ENCODE measurements at places on chromosomes 1 and 21.

GRCh38 chr21:28522014-28522799 lies 470.5 kb downstream of the LTN1 start:
- no peak for DNase-seq

DNA sequence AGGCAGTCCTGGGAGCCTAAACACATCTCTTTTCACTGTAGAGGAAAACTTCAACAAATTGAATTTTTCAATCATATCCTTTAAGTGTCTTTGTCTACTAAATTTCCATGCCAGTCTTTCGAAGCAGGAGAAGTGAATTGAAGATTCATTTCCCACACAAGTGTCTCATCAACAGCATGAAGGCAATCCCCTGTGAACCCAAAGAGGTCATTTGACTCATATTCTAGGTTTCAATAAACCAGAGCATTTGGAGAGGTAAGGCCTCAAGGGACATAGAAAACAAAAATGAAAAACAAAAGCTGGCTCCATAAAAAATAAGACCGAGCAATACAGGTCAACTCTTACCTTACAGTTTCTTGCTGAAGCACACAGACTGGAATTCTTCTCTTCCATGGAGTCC lies 94.1 kb upstream of the ATP1B1 start:
- DNase-seq, result no peak

DNA sequence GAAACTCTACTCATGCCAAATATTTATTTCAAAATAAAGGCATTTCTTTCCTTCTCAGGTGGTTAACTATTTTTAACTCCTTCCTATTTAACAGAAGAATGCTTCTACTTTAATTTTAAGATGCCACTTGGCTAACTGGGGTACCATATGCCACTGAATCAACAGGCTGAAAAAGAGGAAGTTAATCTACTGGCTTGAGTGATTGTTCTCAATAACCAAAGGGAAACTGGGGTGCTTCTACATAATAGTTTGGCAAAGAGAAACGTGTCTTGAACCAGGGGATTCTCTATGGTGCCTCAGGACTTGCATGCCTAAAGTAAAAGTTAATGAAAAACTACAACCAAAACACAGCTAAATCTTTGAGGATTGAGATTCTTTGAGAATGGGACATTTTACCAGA lies 142.6 kb downstream of the DENND1B start:
- DNase-seq, result no peak

- DNase-seq, result no peak
These were observed 538.6 kb upstream of the ADAMTS5 start for GRCh38 chr21:27505516-27505915.

DNA sequence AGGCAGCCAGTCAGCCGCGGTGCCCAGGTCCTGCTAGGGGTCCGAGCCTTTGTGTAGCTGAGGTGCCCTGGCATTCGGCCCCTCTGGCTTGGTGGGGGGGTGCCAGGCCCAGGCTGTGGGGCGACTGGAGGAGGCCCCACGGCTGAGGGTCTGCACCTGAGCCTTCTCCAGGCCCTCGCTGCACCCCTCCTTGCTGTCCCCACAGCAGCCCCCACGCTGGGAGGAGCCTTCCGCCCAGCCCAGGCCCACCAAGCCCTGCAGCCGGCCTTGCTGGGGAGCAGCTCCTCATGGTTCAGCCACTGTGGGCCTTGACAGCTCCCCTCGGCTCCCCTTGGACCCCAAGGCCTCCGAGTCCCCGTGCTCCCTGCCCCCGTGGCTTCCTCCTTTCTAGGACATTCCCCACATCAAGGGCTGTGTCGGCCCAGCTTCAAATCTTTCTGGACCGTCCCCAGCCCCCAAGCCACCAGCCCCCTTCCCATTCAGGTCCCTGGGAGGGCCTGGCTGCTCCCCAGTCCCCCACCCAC lies 67.8 kb downstream of the MORN1 start:
- no peak for DNase-seq

DNA sequence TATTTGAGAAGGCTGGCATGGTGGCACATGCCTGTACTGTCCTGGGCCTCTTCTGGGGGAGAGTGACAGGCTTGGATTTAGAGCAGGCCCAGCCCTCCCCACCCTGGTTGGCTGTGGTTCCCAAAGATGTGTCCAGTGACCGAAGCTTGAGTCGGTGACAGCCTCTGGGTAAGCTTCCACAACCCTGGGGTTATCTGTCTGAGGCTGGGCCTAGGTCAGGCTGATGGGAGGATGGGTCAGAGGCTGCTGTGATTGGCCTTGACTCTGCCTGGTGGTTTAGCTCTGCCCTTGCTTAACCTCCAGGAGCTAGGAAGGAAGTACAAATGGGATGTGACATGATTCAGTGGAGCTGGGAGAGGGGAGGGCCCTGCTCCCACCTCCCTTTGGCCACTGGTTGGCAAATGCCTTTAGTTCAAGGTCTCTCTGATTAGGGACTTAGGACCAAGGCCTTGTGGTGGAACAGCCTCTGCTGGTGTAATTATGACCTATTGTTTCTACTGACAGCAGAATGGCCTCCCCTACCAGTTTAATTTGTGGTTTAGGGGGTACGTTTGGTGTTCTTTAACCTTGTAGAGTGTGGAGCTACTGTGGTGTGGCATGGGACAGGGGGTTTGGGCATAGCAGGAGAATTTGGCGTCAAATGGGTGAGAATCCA lies 16.6 kb downstream of the NUDC start:
- no peak for DNase-seq

DNA sequence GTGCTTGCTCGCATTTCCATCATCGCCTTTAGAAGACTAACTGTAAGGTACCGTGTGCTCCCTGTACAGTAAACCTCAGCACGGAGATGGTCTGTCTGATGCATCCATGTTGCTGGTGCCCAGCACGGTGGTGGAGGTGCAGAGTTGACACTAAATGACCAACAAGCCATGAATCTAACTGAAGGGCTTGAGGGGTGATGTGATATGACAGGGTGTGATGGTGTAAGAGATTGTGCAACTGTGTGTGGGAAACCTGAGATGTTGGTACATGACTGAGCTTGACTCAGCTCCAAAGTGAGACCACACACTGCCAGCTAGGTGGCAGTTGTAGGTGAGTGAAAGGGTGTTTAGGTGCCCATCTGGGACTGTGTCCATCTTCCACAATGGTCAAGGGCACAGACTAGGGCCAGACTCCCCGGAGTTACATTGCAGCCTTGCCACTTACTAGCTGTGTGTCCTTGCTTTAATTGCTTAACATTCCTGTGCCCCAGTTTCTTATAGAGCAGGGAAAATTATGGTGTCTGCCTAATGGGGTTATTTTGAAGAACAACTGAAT lies 21.4 kb downstream of the SLC2A1 start:
- DNase-seq, result peak; percentile 79

DNA sequence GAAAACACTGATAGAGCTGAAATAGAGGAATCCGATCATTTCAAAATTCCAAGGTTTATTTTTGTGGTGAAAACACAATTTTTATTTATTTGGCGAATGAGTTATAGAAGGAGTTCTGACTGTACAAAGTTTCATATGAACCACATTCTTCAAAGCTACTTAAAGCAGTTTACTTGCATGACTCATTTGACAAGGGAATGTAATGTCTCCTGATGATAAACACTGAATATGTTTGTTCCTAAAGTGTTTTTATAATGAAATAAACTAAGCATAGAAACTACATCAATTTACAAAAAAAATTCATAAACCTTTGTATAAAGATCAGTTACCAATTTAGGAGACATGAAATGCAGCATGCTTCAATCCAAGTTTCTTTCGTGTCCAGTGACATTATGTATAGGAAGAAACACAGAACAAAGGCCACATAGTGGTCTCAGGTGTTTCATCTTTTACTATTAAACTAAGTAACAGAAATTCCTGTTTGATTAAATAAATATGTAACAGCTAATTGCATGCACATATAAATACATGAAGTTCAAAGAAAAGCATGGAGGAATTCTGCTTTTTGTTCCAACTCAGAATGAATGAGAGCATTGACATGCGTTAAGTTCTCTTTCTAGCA lies 2.5 kb downstream of the PRKACB start:
- no peak for DNase-seq

GRCh38 chr1:156705918-156706656 lies 704 bp upstream of the CRABP2 start:
- no peak for DNase-seq

DNA sequence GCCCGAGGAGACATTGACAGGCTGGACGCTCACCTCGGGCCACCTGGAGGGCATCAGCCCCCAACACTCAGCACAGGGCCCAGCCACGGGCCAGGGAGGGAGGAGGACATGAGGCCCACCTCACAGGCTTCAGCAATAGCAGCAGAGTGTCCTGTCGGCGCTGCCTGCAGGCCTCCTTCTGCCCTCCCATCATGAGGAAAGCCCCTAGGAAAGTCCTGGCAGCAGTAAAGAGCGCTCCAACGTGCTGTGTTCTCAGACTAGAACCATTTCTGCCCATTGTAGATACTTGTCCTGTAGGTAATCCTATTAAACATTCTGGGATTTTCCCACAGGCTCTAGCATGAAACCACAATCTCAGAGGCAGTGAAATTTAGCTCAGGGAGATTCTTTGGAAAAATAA lies 62.0 kb upstream of the GALNT2 start:
- no peak for DNase-seq

DNA sequence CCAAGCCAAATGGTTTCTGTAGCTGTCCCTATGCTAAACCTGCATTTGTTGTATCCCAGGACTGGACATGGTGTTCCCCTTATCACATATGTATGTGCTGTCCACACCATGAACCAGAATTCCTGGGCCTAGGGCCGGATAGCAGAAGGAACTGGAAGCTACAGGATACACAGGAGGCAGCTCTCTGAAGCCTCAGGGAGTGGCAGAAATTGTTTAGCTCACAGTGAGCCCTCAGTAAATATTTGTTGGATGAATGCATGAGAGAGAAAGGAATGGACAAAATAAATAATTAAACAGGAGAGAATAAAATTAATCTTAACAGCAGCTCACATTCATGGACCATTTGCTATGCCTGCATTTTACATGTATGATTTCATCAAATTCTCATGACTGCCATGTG lies 2.1 kb downstream of the NIPAL3 start:
- no peak for DNase-seq

GRCh38 chr1:93681101-93681988 lies at the start of gene BCAR3:
BCAR3 (minus strand) TSS chr1:93681837; CDS start chr1:93674930, 6,907 bp downstream.
- DNase-seq, result peak; percentile 83

GRCh38 chr1:57711326-57711725 lies 287.5 kb upstream of the DAB1 start:
- no peak for DNase-seq

DNA sequence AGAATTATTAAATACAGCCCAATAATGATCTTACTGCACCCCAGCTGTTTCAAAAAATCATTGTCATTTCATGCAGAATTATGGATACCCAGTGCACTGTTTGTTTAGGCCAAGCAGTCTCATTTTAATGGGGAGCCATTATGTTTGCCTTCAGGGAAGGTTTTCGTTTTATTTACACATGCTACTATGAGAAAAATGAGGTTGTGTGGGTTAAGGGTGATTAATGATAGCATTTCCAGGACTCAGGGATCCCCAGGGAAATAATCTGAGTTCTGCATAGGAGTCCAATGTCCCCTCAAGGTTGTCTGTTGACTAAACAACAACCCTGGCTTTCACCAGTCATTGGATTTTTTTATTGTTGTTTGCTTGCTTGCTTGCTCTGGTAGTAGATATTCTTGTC lies 71.0 kb upstream of the ZP4 start:
- DNase-seq, result no peak

GRCh38 chr1:227707846-227708245 lies 27.3 kb downstream of the JMJD4 start:
- no peak for DNase-seq
